ENCODE measurements at places on chromosomes 16 and 17. TPM values are rescaled to one million over a fixed set of nuclear protein-coding genes. Genes with fewer than 3 reads are reported as not detected.

GRCh38 chr16:71943887-71944286 lies 48.6 kb downstream of the IST1 start:
- DNase-seq, result no peak

- no peak for DNase-seq
These were observed 170.3 kb upstream of the RPH3AL start for GRCh38 chr17:522919-523318.

- DNase-seq, result no peak
These were observed 10.3 kb downstream of the KCTD13 start for GRCh38 chr16:29915590-29916247.

Gene DHRS11
- total RNA-seq, result 124 TPM

- no peak for DNase-seq
These were observed 18.4 kb downstream of the ABCC1 start for GRCh38 chr16:15967655-15968315.

GRCh38 chr16:28873543-28874201 lies 4.6 kb upstream of the ATP2A1 start:
- DNase-seq, result no peak
